T-helper 2 cell (primary cell): ENCODE measurements at places on chromosomes 2 and 18.

- DNase-seq = peak; percentile 36
These were observed 230.9 kb upstream of the SMAD2 start for GRCh38 chr18:48161191-48161910.

DNA sequence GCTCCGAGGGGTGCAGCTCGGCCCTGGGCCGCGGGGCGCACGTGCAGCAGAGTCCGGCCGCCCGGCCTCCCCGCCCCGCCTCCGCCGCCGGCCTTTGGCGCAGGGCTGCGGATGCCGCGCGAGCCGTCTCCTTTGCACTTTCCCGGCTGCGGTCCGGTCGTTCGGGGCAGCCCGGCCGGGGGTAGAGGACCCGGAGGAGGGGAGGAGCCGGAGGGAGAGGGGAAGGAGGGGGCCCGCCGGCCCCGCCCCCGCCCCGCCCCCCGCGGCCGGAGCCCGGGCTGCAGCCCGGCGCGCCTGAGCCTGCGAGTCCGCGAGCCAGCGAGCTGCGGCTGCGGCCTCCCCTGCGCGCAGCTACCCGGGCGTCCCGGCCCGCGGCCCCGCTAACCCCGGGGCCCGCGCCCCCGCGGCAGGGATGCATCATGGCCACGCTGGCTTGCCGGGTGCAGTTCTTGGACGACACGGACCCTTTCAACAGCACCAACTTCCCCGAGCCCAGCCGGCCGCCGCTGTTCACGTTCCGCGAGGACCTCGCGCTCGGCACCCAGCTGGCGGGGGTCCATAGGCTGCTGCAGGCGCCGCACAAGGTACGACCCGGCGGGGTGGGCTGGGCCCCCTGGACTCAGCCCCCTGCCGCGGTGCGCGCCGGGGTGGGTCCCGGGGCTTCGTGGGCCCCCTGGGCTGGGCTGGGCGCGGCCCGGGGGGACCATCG lies at the start of gene FHOD3:
Gene FHOD3 (plus strand): TSS at position 297 of the 709 bp plus-strand sequence. CDS start 123 bp downstream, at position 420.
- no peak for DNase-seq

DNA sequence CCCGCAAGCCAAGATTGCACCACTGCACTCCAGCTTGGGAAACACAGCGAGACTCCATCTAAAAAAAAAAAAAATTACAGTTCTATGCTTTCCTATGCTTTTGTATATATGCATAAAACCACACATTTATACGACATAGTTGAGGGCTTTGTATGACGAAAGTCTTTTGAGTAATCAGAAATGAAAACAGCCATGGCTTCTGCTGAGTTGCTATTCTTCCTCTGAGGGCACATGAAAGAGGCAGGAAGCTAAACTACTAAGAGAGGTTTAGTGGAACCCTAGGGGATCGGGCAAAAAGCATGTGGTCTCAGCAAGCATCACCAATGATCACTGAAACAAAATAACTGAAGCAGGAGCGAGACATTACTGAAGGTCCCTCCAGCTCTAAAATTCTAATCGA lies 99.6 kb downstream of the ZAP70 start:
- DNase-seq = no peak

- no peak for DNase-seq
These were observed 31.2 kb upstream of the ITGAV start for GRCh38 chr2:186558512-186559276.

DNA sequence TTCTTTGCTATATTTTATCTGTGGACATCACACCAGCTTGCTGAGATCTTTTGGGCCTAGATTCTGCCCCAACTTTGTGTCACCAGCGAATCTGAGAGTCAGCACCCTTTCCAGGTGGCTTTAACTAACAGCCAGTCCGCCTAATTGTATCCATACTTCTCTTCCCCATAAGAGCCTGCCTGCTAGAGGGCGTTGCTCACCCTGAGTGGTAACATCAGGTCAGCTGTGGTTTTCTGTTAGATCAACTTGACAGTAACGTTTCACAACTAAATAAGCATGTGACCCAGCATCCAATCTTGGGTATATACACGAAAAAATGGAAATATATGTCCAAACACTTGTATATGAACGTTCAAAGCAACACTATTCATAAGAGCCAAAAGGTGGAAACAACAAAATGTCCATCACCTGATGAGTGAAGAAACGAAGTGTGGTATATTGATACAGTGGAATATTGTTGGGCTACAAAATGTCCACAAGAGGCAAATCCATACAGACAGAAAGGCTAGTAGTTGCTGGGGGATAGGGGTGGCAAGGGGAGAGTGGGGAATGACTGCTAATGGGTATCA lies 24.9 kb downstream of the EFHD1 start:
- DNase-seq = no peak

DNA sequence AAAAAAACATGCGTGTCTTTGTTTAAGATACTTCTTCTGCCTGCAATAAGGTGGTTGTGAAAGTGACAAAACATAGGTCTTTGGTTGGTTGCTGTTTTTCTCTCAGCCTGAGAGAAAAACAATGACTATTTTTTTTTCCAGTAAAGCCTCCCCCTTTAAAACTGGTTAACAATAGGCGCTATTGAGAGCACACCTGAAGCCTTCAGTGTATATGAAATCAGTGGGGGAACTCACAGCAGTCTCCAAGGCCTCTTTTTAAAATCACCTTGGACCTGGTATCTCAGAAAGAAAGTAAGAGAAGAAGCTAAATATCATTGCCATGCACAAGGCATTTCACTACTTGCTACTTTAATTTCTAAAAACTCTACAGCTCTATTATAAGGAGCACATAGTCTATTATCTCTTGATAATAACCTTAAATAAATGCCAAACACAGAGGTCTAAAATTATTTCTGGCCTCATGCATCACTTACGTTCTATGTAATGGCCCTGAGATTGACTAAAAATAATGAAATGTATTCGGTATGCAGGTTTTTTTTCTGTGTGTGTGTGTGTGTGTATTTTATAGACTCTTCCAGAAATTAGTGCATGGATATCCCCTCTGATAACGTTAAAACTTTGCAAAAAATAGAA lies 544.4 kb downstream of the TDRD15 start:
- no peak for DNase-seq

GRCh38 chr2:33321876-33322483 lies 154.5 kb upstream of the RASGRP3 start:
- DNase-seq = no peak

DNA sequence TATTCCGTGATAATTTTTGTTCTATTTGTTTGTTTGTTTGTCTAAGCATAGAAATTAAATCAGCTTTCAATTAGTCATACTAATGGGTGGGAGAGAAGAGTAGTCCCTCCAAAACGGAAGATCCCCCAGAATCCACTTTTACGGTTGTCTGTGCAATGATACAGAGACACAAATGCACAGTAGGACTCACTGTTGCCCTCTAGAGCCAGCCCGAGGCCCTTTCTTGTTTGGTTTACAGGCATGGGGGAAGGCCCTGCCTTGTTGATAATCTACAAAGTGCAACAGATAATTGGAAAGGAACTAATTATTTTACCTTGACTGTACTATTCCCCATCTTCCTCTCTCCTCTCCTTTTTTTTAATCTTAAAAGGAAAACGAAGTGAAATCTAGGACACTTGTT lies 121.1 kb downstream of the ACOXL start:
- DNase-seq = peak; percentile 82

DNA sequence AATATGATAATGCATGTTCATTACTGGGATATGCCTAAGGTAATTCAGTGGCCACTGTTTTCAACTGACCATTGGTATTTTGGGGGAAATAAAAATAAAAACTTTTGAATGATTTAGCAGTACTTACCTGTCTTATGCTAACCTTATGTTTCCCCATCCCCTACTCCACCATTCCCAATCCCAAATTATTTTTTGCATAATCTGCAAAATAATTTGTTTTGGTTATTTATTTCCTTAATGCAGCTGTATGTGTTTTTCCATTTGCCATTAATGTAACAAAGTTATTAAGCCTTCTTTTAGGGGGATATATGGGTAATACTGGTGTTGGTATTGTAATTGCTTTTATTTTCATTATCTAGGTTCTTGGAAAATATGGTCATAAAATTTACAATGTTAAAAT lies 213.9 kb upstream of the GULP1 start:
- DNase-seq = no peak

DNA sequence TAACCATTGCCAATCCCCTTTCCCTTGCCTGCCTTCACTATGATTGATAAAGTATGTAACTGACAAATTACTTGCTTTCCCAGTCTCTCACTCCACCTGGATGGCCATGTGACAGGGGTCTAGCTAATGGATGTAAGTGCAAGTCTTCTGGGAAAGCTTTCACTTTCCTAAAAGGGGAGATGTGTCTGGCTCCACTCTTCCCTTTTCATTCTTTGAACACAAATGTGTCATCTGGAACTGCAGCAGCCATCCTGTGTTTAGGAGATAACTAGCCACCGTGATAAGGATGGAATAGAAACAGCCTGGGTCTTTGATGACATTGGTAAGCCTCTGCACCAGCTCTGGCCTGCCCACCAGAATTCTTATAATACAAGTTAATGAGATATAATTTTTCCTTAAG lies 38.2 kb downstream of the SNRPD1 start:
- no peak for DNase-seq
